ENCODE measurements at places on chromosomes 3 and 15.

- no peak for DNase-seq
These were observed 23.1 kb upstream of the TRIM71 start for GRCh38 chr3:32794487-32795308.

- no peak for DNase-seq
These were observed 140.5 kb upstream of the SMAD3 start for GRCh38 chr15:66924889-66925288.

DNA sequence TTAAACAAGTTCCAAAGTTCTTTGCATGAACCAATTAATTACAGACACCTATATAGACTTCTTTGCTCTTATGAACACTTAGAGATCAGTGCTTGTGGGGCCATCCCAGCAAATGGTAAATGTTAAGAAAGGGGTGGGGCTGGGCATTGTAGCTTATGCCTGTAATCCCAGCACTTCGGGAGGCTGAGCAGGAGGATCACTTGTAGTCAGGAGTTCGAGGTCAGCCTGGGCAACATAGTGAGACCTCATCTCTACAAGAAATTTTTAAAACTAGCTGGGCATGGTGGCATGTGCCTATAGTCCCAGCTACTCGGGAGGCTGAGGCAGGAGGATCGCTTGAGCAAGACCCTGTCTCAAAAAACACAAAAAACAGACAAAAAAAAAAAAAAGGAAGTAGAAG is 19.4 kb upstream of the STARD5 start:
- DNase-seq, result no peak

GRCh38 chr3:121295979-121296378 is 249.8 kb downstream of the POLQ start:
- no peak for DNase-seq

All from inflammatory macrophage treated with lipopolysaccharide for 1 hour (primary cell).